ENCODE measurements at places on chromosomes 2 and 18. TPM values are rescaled to one million over a fixed set of nuclear protein-coding genes. Genes with fewer than 3 reads are reported as not detected.

Gene CABYR
- 19.3 TPM for total RNA-seq

Gene IL1B
- total RNA-seq: not detected

Gene OSR1
- total RNA-seq: 0.55 TPM

Gene TWIST2
- 5.7 TPM for total RNA-seq

GRCh38 chr2:42754021-42754775 is 9.7 kb downstream of the OXER1 start:
- DNase-seq: no peak

GRCh38 chr18:36661999-36662398 is 166.8 kb downstream of the TPGS2 start:
- peak; percentile 53 for DNase-seq

DNA sequence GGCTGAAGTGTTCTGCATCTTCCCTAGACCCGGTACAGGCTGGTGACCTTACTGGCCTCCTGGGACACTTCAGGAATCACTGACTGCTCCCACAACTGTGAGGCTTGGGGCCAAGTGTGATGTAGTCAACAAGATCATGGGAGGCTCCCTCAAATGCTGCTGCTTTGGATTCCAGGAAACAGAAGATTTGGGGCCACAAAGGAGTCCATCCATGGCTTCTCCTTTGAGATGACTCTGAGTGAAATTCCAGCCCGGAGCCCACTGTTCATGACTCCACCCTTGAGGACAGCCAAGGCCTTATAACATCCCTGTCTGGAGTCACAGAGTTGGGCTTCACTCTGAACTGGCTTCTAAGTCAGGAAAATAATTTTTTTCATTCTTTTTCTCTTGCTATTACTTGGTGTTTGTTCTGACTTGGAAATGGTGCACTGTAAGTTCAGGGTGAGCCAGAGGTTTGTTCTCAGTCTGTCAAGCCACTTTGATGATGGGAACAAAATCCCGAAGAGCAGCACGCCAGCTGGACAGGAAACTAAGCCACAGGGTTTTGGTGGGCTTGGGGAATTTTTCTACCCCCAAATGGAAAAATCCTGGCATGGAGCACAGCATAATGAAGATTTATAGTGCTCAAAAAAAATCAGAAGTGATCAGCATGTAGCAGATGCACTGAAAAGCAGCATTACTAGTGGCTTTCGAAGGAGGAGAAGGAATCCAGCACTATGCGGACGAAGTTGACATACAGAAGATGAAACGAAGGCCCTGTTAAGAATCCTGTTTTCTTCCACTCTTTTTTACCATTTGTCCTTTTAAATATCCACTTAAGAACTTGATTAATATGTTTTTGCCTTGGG is 98.1 kb upstream of the ZFP36L2 start:
- DNase-seq: no peak

DNA sequence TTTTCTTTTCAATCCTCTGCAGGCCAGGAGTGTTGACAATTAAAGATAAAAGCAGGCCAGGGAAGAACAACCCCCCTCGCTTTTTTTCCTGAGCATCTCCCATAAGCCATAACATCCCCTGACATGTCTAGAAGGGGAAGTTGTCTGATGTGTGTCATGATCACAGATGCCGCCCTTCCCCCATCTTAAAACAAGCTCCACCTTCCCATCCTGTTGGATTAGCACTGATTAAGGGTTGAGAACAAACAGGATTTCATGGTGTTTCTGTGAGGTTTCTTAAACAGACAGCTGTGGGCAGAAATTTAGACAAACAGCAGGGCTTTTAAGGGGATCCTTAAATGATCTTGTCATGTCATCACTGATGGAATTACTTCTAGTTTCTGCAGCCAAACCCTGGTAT is 59.4 kb upstream of the UPP2 start:
- no peak for DNase-seq

GRCh38 chr2:70569559-70569958 is 15.9 kb upstream of the TGFA start:
- DNase-seq: no peak

GRCh38 chr2:175007510-175007909 is 2.3 kb upstream of the CHN1 start:
- no peak for DNase-seq

GRCh38 chr2:226121046-226121738 is 678.4 kb downstream of the IRS1 start:
- DNase-seq: no peak

GRCh38 chr2:112960230-112960825 is 17.5 kb upstream of the IL36G start:
- no peak for DNase-seq

DNA sequence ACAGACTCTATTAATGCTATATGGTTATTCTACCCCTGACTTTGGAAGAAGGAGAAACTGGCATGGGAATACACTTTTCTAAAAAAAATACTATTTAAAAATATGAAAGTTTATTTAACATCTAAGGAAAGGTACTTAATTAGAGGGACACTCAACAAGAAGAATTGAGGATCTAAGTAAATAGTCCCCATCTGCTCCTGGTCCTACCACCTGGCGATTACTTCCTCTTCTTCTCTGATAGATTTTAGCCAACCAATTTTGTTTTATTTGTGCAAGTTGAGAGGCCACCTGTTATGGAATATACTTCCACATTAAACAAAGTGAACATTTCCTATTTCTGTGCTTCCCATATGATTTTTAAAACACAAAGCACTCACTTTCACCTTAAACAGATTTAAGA is 111.7 kb downstream of the BCL2 start:
- no peak for DNase-seq

DNA sequence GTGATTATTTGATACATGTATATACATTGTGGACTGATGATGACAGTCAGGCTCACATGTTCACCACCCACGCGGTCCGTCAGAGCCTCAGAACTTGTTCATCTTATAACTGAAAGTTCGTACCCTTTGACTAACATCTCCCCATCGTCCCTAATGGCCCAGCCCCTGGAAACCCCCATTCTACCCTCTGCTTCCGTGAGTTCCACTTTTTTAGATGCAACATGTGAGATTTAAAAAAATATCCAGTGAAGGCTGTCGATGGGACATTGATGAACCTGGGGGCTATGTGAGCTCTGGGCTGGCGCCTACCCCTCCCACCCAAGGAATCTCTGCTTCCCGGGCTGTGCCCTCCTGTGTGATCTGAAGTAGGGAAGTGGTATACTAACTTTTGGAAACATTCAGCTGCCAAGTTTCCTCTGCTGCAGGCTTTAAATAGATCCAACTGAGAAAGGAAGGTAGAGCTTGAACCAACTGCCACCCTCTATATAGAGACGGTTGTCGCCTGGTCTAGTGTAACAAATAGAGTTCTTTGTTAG is 163.8 kb downstream of the FAM210A start:
- DNase-seq: no peak

DNA sequence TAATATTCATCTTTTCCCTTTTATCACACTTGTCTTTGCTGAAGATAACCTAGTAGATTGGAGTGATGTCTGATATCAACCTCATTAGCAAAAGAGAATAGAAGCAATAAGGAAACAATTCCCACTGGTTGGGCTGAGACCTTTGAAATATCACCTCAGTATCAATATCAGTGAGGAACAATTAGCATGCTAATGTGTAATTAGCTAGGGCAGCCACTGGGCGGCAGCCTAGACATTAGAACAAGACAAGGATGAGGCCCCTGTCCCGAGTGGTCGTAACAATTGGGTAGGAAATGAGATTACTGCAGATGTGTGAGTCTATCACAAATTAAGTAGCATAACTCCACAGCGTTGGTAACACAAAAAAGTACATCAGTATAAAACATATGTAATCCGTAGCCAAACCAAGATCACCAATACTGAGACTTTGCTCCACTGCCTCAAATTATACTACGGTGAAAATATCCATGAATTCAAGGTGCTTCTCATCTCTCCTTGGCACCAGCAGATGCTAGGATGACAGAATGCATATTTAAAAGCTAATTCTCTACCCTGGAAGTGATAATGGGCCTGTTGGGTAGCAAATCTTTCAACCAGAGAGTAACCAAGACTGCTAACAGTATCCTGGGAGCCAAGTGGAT is 99.1 kb downstream of the ALPK2 start:
- peak; percentile 82 for DNase-seq

DNA sequence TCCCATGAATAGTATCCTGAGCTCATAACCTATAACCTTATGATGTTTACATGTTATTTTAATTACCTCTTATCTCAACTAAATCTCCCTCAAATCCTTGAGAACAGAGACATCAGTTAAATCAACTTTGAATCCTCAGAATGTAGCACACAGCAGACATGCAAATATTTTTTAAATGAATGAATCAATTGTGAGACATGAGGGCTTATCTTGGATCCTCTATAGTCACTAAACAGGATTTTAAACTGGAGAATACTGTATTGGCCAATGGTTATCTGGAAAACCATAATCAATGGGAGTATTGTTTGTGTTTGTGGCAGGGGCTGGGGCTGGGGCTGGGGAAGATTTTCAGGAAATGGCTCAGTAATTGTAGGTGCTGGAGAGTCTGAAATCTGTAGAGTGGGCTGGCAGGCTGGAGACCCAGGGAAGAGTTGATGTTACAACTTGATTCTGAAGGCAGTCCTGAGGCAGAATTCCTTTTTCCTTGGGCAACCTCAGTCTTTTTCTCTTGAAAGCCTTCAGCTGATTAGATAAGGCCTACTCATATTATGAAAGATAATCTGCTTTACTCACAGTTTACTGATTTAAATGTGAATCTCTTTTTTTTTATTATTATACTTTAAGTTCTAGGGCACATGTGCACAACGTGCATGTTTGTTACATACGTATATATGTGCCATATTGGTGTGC is 106.3 kb downstream of the NCOA1 start:
- no peak for DNase-seq

- no peak for DNase-seq
Observed at GRCh38 chr2:238726670-238727584, 121.0 kb upstream of the TWIST2 start.

Data from WTC11 (cell line).